Left forelimb (tissue), 1 donor: ENCODE measurements at places on chromosomes 2 and 18.

- no peak for DNase-seq
These were observed 68.1 kb downstream of the CDH2 start for GRCh38 chr18:28108814-28109213.

DNA sequence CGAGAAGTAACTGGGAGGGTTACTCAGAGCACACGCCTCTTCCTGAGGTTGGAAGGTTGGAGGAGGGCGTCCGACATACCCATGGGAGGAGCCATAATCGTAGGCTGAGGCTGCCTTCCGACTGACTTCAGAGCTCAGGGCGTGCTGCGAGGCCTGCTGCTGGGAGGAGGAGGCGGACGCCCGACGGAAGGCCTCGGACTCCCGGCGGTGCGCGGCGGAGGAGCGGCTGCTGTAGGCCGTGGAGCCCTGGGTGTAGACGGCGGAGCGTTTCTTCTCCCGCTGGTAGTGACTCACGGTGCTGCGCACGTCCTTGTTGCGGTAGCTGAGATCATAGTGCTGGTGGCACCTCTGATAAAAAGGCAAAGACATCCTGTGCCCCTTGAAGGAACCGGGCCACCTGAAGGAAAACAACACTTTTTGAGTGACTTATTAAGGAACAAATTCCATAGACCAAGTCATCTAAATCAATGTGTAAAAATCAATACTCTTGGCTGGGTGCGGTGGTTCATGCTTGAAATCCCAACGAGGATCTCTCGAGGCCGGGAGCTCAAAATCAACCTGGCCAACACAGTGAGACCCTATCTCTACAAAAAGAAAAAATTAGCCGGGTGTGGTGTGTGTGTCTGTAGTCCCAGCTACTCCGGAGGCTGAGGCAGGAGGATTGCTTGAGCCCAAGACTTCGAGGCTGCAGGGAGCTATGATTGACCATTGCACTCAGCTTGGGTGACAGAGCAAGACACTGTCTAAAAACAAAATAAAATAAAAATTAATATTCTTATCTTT lies 4.7 kb downstream of the MYOM1 start:
- no peak for DNase-seq

DNA sequence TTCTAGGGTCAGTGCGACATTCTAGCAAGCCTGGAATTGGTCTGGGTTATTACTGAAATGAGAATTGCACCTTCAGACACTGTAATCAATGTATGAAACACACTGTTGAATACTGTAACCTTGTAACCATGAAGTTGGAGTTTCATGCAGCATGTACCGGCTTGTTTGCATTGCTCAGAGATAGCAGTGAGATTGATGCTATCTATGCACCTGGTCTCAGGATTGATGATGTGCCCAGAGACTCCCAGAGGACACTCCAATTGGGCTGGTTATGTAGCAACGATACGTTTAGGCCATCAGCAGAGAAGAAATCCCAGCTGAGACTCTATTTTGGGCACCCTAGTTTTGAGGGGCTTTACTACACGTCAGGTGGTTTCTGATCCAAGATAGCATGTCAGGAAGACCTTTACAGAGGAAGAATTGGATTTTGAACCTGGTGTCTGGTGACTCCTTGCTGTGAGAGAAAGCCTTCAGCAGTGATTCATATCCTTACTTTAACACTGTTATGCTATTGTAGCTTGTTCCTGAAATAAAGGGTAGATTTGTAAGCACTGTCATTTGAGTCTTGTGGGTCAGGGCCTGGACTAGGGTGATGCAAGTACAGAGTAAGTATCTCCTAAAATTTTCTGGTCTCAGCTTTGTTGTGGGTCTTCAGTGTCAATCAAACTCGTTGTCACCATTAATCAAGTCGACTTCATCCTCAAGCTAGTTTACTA lies 305.1 kb upstream of the GULP1 start:
- DNase-seq: no peak

DNA sequence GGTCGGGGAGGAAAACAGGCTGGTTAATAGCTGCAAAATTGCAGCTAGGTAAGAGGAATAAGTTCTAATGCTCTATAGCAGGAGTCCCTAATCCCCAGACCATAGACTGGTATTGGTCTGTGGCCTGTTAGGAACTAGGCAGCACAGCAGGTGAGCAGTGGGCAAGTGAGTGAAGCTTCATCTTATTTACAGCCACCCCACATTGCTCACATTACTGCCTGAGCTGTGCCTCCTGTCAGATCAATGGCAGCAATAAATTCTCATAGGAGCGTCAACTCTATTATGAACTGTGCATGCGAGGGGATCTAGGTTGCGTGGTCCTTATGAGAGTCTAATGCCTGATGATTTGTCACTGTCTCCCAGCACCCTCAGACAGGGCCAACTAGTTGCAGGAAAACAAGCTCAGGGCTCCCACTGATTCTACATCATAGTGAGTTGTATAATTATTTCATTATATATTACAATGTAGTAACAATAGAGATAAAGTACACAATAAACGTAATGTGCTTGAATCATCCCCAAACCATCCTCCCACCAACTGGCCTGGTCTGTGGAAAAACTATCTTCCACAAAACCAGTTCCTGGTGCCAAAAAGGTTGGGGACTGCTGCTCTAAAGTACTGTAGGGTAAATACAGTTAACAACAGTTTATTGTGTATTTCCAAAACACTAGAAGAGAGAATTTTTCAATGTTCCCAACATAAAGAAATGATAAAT lies 91.7 kb upstream of the TFCP2L1 start:
- DNase-seq: no peak

- DNase-seq: no peak
These were observed 241.3 kb downstream of the AGPS start for GRCh38 chr2:177633910-177634294.

- no peak for DNase-seq
These were observed 29.2 kb upstream of the CCDC178 start for GRCh38 chr18:33469699-33470098.

DNA sequence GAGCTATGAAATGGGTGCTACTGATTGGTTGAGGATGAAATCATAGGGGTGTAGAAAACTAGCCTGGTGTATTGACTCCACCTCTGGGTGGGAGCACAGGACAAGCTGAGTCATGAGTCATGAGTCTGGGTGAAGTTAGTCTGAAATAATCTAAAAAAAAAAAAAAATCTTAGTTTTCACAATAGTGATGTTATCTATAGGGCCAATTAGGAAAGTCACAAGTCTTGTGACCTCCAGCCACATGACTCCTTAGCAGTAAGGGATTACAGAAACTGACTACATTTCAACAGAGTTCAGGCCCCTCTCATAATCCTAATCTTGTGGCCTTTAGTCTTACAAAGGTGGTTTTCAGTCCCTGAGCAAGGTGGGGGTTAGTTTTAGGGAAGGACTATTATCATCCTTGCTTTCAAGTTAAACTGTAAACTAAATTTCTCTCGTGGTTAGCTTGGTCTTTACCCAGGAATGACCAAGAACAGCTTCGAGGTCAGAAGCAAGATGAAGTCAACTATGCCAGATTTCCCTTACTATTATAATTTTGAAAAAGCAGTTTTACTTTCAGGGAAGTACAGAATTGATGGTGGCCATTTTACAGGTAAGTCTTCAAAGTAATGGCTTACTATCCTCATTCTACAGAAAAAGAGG lies 338.0 kb upstream of the GYPC start:
- no peak for DNase-seq

GRCh38 chr18:65049586-65049985 lies 701.2 kb upstream of the CDH7 start:
- no peak for DNase-seq

DNA sequence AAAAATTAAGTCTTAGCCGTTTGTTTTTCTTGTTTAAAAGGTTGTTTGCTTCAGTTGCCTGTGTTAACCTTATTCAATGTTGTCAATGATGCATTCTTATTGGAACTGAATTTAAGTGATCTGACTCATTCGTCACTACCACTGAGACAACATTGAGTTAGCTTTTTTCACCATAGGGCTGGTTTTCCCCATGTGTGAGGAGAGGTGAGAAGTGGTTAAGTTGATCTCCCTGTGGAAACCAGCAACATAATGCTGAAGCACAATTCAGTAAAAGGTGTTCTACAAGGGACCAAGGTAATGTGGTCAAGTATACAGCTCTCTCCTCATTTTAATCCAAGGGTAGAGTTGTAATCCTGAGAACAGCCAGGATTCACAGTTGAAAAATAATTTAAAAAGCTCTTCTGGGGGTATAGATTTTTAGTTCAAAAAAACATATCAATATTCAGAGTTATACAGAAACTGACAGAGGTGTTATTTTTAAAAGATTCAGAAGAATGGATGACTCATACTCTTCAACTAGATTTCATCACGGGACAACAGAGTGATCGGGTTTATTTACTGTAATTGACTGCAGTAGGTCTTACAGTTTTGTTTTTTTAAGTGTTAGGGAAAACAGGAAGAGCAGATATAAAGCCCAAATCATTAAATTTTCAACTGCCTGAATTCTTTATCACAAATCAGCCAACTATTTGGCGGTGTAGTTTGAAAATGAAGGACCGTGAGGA lies 12.6 kb downstream of the NOP58 start:
- no peak for DNase-seq

GRCh38 chr2:165573534-165574461 lies 104.3 kb downstream of the CSRNP3 start:
- DNase-seq: peak; percentile 77

GRCh38 chr2:47833516-47833968 lies 50.6 kb downstream of the MSH6 start:
- no peak for DNase-seq

DNA sequence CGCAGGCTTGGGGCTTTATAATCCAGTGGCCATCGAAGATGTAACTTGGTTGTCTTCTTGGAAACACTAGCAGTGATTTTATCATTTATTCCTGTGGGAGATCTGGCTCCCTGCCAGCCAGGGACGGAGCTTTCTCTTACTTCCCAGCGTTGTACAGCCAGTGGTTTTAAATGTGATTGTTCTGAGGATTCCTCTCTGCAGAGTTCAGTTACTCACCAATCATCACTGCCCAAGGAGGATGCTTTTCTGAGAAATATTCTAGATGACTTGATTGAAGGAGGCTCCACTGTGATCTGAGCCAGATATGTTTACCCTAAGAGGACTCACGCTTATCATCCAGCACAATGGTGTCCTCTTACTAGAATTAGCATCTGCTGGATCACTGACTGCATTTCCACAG lies 744.3 kb downstream of the RNF144A start:
- no peak for DNase-seq

GRCh38 chr2:2597712-2598111 lies 266.6 kb upstream of the MYT1L start:
- DNase-seq: no peak

GRCh38 chr2:44943031-44943692 lies 1.7 kb downstream of the SIX3 start:
- no peak for DNase-seq

- no peak for DNase-seq
These were observed 235.5 kb downstream of the GULP1 start for GRCh38 chr2:188527141-188527540.

- no peak for DNase-seq
These were observed 280.5 kb downstream of the TCF4 start for GRCh38 chr18:55307505-55307904.

GRCh38 chr2:232421189-232421785 lies 14.6 kb downstream of the ALPG start:
- DNase-seq: no peak

- no peak for DNase-seq
These were observed 20.4 kb downstream of the DSG4 start for GRCh38 chr18:31396796-31397612.

DNA sequence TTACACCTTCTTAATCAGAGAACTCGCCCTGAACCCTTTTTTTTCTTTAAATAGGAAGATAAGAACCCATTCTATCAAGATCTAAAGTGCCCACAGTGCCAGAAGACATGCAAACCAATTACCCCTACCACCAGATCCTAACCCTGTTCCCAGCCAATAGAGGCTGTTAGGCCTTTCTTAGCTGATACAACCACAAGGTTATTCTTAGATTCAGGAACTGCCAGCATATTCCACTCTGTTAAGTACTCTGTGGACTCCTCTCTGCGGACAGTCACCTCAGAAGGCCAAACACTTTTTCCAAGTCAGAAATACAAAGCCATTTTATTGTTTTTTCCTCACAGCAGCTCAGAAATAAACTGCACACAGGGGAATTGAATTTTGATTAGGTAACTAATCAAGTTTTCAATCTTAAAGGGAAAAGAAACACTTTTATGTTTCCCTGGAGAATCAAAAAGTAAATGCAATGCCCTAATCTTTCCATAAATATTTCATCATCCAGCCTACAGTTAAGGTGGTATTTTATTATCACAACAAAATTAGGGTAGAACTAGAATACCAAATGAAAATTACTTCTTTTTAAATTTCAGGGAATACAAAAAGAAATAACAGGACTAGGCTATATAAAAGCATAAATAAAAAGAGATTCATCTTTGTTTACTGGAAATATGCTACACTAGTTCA lies 111.4 kb downstream of the NBAS start:
- no peak for DNase-seq
